ENCODE measurements at places on chromosomes 4 and X.

- no peak for DNase-seq
Observed at GRCh38 chr4:23033796-23034195, 341.1 kb downstream of the GBA3 start.

GRCh38 chrX:102934624-102935023 is 2.4 kb upstream of the RAB40AL start:
- DNase-seq = peak; percentile 5

- DNase-seq = no peak
Observed at GRCh38 chrX:147343467-147343866, 528.9 kb upstream of the CXorf51A start.

- DNase-seq = no peak
Observed at GRCh38 chrX:48520976-48521352, 644 bp upstream of the EBP start.

GRCh38 chr4:3261411-3262207 is 12.7 kb downstream of the MSANTD1 start:
- no peak for DNase-seq

DNA sequence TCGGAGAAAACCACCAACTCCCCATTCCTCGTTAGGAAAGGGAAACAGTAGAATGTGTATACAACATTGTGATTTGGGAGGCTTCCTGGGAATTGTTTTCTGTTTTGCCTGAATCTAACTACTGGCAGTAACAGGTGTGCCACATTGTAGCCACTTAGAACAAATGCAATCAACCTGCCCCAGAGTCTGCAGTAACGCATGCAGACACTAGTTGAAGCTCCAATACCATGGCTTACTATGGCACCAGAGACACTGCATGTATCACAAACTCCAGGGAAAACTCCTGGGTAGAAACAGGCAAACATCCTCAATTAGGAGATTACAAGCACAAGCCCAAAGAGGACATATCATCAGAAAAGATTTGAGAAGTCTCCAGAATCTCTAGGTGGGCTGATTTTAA is 154.2 kb upstream of the NEIL3 start:
- DNase-seq = no peak

GRCh38 chrX:87434618-87435017 is 83.0 kb upstream of the KLHL4 start:
- no peak for DNase-seq

DNA sequence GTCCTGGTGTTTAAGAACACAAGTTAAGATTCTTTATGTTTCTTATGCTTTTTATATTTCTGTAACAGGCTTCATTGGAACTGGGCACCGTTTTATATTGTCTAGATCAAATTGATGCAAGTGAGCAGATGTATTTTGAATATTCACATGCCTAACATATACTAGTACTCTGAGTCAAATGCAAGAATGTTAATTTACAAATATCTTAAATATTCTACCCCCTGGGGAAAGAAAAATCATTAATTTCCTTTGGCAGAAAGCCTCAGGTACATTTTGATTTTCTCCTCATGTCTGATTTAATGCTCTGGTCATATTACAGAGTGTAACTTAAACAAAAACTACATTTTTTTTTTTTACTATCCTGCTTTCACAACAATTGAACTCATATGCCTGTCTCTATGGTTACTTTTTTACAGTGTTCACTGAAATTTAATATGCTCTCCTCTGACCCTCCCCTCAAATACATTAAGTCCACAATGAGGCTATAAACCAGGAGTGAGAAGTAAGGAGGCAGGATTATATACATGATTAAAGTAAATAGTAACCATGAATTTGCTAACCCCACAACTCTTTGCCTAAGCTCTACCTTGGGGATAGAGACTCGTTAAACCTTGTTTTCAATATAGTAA is 2.4 kb upstream of the NSUN7 start:
- no peak for DNase-seq

DNA sequence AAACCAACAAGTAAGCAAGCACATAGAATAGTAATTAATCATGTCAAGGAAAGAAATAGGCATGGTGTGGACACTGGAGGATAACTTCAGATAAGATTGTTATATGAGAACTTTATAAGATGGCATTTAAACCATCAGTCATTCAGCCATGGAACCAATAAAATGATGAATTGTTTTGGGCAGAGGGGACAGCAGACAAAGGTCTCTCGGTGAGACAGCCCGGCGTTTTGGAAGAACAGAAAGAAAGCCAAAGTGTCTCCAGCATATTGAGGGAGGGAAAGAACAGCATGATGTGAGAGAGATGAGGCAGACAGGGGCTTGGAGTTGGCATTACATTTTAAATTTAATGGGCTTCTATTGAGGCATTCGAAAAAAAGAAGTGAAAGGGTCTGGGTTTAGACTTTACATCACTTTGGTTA is 883 bp upstream of the PPM1K start:
- DNase-seq = no peak

DNA sequence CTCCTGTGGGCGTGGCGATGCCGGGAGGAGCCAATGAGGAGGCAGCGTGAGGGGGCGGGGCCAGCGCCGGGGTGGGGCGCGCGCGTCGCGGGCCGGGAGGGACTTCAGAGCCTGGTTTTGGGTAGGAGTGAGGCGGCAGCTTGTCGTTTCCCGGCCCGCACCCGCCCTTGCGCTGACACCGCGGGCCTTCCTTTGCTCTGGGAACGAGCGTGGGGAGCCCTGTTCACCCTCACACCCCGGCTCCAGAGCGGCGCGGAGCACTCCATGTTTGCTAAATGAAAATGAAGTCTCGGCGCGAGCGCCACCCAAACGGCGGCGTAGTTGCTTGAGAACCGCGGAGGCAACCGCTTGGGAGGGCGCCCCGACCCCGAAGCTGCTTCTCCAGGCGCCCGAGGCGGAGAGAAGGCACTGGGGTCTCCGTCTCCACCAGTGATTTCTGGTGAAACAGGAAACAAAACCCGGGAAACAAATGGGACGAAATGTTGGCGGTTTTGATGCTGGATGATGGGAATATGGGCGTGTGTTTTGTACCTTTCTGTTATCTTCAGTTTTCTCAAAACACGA is 497 bp upstream of the GRPEL1 start:
- DNase-seq = no peak

GRCh38 chr4:77226939-77227705 is 70.1 kb downstream of the CCNG2 start:
- DNase-seq = no peak

DNA sequence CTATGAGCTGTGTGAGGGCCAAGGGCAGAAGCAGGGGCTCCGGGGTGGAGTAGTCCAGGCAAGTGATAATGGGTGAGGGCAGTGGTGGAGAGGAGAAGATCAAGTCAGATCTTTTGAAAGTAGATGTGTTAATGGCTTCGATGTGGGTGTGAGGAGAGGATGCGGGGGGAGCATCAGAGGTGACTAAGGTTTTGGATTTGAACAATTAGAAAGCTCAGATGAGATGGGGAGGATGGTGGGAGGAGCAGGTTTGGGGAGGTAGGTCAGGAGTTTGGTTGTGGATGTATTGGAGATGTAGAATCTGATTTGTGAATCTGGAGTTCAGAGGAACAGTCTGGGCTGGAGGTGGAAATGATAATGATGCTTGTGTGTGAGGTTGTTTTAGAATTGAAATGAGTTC is 4.6 kb downstream of the FTSJ1 start:
- no peak for DNase-seq

DNA sequence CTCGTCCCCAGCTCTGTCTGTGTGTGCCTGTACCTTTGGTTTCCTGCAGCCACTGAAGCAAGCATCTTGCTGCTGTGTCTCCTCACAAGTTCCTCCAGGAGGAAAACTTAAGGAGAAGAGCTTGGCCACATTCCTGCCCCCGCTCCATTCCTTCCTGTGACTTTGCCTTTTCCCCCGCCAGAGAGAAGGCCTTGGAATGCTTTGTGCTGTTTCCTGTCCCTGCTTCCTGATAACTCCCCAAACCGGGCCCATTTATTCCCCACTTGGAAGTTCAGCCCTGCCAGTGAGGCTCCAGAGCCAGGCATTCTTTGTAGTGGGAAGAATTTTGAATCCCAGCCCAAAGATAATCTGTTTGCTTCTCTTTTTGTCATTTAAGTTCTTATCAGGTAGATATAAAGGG is 33.1 kb downstream of the SMIM10L2A start:
- DNase-seq = no peak

DNA sequence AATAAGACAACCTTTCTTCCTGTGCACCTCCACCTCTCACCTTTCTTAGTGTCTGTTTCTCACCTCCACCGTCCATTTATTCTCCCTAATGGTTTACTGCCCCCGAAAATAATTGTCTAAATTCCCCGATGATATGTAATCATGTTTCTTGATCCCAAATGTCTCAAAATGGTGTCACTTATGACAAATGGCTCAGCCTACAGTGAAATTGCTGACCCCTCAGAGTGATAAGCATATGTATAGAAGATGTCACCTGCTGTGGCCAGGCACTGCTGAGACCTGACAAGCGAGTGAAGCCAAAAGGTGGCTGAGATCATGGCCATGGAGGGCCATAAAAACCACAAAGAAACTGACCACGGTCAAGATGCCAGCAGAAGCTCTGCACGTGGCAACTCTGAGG is 35.7 kb downstream of the MSL3 start:
- DNase-seq = no peak

DNA sequence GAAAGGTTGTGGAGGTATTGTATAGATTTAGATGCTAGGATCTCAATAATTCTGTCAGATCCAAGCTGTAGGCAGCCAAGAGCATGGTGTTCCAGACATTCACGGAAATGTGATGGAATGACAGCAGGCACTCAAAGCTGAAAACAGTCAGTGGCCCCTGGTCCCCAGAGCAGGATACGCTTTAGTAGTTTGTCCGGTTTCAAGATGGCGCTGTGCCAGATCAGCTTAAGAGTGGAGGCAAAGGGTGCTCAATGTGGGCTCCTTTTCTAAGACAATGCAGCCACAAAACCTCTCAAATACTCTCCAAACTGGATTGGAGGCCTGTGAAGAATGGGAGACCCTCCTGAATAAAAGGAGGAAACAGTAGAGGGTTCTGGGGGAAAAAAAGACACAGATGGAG is 291.2 kb upstream of the HS3ST1 start:
- no peak for DNase-seq

DNA sequence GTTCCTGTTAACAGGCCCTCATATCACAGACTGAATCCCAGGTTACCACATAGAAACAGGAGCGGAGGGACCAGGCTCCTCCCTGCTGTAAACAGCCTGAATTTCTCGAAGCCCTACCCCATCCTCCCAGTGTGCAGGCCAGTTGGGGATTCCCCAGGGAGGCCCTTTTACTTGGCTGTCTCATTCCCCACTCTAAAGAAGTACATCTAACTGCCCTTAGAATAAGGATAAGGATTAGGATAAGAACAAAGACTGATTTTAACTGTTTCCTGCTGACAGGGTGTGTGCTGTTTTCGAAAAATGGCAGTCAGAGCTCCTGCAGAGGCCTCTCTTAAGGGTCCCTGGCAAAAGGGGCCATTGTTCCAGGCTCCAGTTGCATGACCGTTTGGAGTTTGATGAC is 133.7 kb downstream of the PAPSS1 start:
- no peak for DNase-seq

- no peak for DNase-seq
Observed at GRCh38 chr4:37985730-37986275, 25.6 kb downstream of the PTTG2 start.

DNA sequence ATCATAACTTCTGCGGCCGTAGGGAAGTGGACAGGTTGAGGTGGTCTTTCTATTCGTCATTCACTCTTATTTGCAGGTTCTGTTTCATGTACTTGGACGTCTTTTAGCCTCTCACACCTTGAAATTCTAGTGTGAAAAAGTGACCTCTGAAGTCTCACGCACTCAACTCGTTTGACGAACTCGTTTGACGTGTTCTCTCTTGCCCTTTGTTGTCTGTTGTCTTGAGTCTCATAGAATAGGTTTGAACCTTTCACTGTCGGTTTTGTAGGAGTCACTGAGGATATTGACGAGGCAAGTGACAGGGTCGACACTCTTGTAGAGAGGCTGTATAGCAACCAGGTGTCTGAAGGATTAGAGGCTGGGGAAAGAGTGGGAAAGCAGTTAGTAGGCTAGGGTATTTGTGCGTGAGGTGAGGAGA is 1.1 kb upstream of the PGRMC2 start:
- no peak for DNase-seq

GRCh38 chr4:114043116-114043515 is 63.7 kb upstream of the ARSJ start:
- DNase-seq = no peak

DNA sequence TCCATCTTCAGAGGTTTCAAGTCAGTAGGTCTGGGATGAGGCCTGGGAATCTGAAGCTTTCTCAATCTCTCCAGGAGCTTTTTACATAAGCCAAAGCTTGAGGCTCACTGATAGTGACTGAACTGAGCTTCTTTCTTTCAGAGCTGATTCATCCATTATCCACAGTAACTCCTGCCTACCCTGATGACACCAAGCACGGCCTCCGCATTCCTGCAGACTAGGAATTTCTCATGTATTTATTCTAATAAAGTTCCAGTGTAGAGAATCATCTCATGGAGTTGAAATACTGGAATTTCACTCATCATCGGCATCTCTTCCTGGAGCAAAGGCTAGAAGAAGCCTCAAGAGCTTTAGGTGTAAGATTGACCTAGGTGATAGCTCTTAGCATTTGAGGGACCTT is 12.1 kb upstream of the DCTD start:
- no peak for DNase-seq

- no peak for DNase-seq
Observed at GRCh38 chr4:139278912-139279759, 889 bp downstream of the MGARP start.

DNA sequence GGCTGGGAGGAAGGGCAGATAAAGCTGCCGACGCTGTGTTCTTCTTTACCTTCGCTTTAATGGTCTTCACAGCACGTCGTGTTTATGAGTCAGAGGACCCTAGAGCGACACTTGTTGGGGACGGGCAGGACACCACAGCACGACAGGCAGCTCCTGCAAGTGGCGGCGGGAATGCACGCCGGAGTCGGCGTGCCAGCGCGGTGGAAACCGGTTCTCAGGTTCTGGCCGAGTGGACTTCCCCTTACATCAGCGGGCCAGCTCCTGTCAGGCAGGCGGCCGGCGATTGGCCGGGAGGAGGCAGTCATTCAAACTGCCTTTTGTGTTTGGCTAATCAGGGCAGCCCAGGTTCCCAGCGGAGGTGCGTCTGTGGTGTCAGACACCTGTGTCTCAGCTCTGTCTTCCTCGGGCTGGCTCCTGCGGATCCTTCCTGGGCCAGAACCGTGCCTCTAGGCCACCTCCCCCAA is 150.9 kb downstream of the SHROOM3 start:
- DNase-seq = no peak

- no peak for DNase-seq
Observed at GRCh38 chrX:8741981-8742380, 10.0 kb upstream of the ANOS1 start.
